Activated CD4-positive, CD25-positive, alpha-beta regulatory T cell (primary cell): ENCODE measurements at places on chromosomes 16 and 17.
A peak's percentile ranks its signal among the peaks of the same experiment; 100 is the strongest.

- DNase-seq, result no peak
Measured at GRCh38 chr17:38539386-38539785, 66.4 kb downstream of the SRCIN1 start.

- DNase-seq, result no peak
Measured at GRCh38 chr17:66518677-66519076, 216.3 kb downstream of the PRKCA start.

- no peak for DNase-seq
Measured at GRCh38 chr16:13291591-13292333, 390.4 kb downstream of the SHISA9 start.

DNA sequence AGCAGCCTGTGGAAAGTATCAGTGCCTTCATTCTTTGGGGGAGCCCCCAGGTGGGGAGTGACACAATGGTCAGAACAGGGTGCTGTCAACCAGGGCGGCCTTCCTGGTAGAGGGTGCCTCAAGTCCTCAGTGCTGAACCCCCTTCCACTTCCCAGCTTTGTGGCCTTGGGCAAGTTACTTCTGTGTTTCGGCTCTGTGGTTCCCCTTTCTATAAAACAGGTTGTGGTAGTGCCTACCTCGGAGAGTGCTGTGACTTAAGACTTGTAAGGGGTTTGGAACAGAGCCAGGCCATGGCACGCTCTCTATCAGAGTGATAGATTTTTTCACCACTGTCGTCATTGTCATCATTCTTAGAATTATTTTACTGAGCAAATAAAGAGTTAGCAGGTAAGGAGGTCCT lies 141.1 kb downstream of the CCDC182 start:
- DNase-seq, result peak; percentile 71

DNA sequence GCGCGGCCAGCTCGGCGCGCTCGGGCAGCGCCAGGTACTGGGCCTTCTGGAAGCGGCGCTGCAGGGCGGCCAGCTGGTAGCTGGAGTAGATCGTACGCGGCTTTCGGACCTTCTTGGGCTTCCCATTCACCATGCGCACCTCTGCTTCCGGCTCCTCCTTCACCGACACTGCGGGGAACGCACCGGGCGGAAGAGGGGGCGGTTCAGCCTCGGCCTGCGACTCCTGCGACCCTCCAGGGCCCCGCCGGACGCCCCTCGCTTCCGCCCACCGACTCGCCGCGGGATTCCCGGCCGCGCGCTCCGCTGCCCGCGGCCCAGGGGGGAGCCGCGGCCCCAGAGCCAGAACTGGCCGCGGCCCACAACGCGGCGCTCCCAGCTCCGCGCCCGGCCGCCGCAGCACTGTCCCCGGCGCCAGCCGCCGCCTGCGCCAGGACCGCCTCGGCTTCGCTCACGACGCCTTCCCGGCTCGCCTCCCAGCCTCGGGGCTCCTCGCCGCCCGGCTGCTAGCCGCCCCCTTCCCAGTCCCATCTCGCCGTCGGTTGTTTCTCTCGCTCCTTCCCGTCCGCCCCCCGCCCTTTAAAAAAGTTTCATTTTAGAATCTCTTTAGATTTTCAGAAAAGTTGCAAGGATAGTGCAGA lies 1.5 kb downstream of the DLX3 start:
- no peak for DNase-seq

GRCh38 chr16:5036228-5037156 lies 2.8 kb upstream of the NAGPA start:
- no peak for DNase-seq

- DNase-seq, result no peak
Measured at GRCh38 chr16:65684230-65684629, 562.4 kb upstream of the CDH11 start.

- DNase-seq, result peak; percentile 9
Measured at GRCh38 chr16:15427648-15428239, 6.6 kb upstream of the BMERB1 start.

GRCh38 chr17:47831934-47832327 lies 461 bp downstream of the LRRC46 start:
- no peak for DNase-seq

DNA sequence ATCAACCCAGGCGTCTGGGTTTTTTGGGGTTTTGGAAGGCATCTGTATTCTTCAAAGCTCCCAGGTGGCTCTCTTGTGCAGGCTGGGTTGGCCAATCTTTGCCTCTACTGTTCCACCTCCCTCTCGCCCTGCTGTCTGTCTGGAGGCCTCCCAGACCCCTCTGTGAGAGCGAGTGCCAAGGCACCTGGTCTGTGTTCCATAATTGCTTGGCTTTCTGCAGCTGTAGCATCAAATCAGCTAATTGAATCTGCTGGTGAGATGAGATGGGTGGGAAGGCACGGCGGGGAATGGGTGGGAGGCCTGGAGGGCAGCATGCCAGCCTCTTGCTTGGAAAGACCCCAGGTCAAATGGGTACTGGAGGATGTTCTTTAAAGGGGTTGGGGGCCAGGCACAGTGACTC lies 52.5 kb upstream of the CLEC19A start:
- DNase-seq, result no peak

- no peak for DNase-seq
Measured at GRCh38 chr17:12406623-12407215, 259.0 kb upstream of the MYOCD start.

- no peak for DNase-seq
Measured at GRCh38 chr16:86388976-86389375, 121.4 kb upstream of the FOXF1 start.

DNA sequence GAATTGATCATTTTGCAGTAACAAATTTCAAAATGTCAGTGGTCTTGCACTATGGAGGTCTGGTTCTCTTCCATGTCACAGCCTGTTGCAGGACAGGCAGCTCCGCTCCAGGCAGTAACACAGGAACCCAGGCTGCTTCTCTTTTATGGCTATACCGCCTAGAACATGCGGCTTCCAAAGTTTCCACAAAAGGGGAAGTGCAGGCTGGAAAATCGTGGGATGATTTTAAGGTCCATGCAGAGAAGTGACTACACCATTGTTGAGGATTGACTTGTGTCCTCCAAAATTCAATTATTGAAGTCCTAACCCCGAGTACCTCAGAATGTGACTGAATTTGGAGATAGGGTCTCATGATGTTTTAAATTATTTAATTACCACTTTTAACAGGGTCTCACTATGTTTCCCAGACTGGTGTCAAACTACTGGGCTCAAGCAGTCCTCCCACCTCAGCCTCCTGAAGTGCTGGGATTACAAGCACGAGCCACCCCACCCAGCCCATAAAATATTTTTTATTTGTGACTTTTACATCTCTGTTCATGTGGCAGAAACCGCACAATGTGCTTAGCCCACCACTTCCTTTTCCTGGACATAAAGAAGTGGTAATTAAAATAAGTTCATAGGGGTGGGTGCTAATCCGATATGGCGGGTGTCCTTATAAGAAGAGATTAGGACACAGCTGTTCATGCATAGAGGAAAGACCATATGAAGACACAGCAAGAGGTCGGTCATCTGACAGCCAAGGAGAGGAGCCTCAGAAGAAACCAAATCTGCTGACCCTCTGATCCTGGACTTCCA lies 279.2 kb upstream of the RPL38 start:
- DNase-seq, result no peak

- DNase-seq, result no peak
Measured at GRCh38 chr16:64962786-64963185, 159.1 kb downstream of the CDH11 start.

GRCh38 chr17:82361885-82362633 lies 3.0 kb downstream of the TEX19 start:
- DNase-seq, result no peak
